Activated naive CD4-positive, alpha-beta T cell (primary cell): ENCODE measurements at places on chromosomes 3 and 15.

DNA sequence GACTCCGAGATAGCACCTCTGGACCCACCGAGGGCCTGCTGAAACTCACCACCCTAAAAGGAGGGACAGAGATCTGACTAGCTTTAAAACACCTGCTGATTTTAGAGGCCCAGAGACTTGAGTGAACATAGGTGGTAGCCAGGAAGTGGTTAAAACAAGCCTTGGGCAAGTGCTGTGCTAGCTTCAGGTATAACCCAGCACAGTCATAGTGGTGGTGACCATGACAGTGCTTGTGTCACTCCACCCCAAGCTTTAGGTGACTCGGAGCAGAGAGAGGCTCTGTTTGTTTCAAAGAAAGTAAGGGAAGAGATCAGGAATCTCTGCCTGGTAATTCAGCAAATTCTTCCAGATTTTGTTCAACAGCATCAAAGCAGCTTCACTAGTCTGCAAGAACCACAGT is 641.1 kb upstream of the BCHE start:
- DNase-seq, result no peak

DNA sequence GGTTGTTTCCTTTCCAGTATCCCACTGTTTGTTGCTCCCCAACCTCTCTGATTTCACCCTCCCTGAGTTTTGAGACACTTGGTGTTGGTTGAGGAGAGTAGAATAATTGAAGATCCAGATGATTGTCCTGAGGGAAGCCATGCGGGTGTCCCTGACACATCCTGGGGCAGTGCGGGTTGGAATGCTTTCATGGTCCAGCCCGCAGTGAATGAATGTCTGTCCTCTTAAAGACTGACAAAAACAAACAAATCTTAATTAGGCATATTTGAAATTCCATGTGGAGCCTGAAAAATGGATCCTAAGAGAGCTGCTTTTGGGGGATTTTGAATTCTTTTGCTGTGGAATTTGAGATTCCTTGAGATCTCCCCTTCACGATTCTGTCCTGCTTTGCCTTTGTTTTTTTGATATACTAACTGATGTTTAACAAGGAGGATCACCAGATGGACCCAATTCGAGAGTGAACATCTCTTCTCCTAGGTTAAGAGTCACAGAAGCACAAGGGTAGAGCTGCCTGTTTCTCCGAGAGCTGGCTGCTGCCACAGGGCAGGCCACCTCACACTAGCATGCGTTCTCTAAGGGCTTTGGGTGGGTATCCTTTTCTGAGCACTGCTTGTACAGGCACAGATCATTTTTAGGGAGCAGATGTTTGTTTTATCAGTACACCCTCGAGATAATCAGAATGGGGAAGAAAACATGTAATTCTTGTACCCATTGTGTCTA is 47.4 kb downstream of the GPR171 start:
- DNase-seq, result no peak

DNA sequence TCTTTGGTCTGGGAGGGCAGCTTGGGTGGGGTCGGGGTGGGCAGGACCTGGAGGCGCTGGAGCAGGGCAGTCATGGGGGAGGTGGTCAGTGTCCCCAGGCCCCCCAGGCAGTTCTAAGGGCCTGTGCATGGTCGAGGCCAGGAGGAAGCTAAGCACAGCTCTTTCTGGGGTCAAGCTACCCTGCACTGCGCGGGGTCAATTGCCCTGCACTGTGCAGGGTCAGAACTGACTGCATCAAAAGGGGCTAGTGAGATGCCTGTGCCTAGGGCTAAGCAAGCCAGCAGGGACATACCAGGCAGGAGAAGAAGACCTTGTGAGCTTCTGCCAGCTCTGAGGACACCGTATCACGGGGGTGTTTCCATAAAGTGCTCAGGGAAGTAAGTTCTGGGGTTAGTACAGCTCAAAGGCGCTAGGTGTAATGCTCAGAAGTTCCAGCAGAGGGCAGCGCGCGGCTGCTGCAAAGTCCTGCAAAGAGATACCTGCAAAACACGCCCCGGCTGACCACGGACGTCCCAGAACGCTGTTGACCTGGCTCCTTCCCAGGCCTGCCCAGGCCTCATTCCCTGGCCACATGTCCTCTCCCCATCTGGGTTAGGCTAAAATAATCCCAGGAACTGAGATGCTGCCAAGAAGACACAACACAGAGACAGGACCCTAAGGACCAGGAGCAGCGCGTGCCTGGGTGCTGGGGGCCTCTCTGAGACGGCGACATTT is 18.8 kb upstream of the IQSEC1 start:
- DNase-seq, result peak; percentile 72

DNA sequence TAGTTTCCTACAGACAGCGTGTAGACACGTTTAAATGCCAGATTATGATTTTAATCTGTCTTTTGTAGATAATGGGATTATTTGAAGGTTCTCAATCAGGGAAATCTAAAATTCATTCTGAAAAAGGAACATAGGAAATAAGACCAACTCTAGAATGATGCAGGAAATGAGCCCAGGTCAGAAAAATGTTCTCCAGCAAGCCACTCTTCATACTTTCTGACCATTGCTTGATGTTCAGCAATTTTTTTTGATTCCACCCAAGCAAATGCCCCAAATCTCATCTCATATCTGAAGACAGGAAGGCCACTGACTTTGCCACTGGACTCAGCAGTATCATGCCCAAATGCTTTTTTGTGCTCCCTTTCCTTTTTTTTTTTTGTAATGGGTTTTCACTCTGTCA is 373.4 kb downstream of the LPP start:
- no peak for DNase-seq

GRCh38 chr3:139327861-139328260 is 16.0 kb upstream of the MRPS22 start:
- no peak for DNase-seq

DNA sequence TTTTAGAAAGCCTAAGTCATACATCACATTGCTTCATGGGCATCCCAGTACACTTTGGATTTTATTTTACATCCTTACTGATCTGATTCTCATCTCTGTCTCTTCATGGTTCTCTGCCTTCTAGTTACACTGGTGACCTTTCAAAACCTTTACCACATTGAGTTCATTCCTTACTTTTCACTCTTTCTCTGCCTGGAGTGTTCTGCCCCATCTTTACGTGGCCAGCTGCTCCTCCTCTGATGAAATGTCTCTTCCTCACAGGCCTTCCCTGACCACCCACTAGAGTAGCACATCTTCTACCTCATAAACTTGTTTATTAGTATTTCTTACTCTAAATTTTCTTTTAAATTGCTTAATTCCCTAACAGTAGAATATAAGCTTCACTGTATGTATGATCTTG is 17.7 kb downstream of the CTNNB1 start:
- DNase-seq, result no peak

DNA sequence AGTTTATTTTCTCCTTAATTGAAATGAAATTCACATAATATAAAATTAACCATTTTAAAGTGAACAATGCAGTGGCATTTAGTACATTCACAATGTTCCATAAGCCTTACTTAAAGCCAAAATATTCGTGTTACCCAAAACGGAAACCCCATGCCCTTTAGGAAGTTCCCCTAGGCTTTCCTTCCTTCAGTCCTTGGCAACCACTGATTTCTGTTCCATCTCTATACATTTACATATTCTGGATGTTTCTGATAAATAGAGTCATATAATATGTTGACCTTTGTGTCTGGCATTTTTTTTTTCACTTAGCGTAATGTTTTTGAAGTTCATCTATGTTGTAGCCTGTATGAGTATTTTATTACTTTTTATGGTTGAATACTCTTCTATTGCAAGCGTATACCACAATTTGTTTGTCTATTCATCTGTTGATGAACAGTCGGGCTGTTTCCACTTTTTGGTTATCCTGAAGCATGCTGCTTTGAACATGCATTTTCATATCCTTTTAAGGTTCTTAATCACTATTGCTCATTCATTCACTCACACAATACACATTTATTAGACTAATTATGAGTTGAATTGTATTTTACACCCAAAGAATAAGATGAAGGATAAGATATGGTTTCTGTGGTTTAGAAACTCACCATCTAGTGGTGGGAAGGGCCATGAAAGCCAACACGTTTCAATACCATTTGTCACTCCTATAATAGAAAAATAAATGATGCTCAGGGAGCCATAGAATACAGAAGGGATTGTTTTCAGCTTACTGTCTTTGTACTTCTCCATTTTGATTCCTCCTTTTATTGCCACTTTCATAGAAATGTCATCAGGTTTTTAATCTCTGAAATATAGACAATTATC is 408.2 kb upstream of the CBLB start:
- DNase-seq, result no peak

GRCh38 chr15:73628976-73629797 is 4.0 kb downstream of the NPTN start:
- DNase-seq, result no peak

DNA sequence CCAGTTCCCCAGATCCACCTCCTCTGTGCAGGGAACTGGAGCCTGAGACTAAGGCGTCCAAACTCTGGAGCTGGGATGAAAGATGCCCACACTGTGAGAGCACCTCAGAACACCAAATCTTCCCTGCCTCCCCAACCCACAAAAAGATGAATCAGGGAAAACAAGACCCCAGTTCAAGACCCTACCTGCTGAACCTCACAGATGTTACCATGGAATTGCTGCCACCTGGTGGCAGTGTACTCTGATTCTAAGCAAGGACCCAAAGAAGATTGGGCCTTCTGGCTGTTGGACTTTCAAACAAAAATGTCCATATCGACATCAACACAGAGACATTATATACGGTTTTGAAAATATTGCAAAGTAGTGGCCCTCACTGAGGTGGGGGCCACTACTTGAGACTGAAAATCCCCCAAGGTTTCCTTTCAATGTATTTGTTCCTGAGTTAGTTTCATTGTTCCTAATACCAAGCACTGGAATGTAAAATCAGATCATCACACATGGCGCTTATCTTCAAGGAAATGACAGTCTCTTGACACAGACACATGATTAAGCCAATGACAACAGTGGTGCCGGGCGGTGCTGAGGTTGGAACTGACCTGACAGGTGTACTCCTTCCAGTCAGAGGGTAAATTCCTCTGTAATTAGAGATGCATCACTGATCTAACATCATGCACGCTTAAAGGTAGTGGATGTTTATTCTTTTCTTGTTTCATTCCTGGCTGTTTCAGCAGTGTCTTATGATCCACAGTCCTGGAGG is 67.6 kb downstream of the SLC6A11 start:
- DNase-seq, result no peak

GRCh38 chr15:60895986-60896385 is 333.1 kb downstream of the RORA start:
- no peak for DNase-seq

DNA sequence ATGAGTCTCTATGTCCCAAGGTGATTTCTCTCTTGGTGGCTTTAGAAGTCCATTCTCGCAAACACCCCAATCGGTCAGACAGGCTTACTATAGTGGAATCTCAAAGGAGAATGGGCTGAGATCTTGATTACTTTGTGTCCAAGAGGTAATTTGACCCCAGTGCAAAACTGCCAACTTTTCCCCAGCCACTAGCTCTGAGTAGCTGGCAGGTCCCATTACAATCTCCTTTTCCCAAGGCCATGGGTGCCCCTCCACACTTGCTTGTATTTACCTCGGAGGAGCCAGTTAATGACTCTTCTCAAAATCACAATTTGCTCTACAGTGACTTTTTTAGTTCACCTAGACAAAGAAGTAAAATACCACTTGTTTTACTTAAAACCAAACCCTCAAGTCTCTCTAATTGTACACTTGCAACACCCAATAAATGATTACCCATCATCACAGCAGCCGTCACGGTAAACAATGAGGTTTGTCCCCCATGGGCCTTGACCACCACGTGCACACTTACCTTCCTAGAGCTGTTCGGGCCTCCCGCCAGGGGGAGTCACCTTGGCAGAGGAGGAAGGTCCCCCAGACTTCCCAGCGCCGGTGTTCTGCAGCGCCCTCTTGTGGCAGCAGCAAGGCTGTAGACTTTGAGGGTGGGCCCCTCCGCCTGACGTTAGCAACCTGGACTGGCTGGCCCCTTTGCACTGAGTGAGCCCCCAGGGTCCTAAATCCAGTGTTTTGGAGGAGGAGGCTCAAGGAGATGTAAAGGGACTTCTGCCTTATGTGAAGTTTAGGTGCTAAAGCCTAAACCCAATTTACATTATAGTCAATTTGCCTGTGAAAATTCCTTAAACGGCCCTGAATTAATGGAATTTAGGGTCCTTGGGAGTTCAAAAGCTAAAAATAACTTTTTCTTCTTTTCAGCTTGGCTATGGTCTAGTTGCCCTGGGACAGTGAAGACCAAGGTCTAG is 18.7 kb upstream of the HDAC11 start:
- peak; percentile 56 for DNase-seq

DNA sequence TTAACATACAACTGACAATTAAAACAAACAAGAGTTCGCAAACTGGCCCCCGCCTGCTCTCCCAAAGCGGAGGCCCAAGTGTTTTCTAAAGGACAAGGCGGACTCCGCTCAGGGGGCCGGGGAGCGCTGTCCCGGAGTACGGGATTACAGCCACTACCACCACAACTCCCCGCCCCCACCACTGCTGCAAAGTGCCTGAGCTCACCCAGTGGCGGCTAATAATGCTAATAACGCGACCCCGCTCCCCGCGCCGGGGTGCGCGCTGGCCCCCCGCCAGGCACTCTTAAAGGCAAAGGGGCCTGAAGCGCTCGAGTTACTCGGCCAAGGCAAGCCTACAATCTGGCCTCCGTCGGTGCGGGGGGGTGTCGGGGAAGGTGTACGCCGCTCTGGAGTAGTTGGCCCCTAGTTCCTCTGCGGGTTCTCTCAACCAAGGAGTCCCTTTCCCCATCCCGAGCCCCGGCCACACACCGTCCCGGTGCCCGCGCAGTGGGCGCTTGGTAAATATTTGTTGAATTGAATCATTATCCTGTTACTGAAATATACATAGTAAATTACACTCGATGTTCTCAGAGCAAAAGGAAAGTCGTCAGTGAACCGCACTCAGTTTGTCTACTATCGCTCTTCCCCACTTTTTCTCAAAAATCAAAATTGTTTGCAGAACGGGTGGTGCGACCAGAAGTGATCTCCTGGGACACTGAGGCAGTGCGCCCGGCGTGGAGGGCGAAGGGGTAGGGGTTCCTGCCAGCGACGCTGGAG is 827 bp downstream of the WNT5A start:
- no peak for DNase-seq

DNA sequence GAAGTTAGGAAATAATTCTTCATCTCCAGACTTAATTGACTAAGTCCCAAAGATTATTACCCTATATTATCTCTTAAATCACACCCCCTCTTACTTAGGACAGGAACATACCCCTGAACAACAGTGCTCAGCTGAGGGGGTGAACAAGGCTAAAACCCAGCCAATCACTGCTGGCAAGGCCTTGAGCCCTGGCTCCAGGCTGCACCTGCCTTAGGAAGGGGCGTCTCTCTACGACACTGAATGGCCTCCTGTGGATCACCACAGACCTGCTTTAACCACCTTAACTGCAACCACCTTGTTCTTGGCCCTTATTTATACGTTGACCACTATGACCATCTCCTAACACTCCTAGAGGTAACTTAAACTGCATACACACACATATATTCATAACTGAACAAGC is 267.4 kb upstream of the THBS1 start:
- DNase-seq, result no peak

DNA sequence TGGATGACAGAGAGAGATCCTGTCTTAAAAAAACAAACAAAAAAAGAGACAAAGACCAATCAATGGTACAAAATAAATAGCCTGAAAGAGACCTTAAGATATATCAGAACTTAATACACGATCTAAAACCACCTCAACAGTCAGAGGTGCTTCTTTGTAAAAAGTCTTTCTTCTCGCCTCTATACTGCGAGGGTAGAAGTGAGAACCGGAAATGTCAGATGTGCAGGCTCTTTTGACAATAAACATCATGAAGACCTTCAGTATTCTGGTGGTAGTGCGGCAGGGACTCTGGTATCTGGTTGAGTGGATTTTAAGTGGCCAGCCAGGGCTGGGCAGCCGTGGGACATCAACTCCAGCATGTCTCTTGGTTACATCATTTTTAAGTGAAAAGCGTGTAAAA is 30.0 kb downstream of the RUBCN start:
- DNase-seq, result no peak
